ENCODE measurements at places on chromosomes 13 and 19.

- no peak for DNase-seq
These were observed 5.5 kb downstream of the DMRTC2 start for GRCh38 chr19:41850381-41850780.

DNA sequence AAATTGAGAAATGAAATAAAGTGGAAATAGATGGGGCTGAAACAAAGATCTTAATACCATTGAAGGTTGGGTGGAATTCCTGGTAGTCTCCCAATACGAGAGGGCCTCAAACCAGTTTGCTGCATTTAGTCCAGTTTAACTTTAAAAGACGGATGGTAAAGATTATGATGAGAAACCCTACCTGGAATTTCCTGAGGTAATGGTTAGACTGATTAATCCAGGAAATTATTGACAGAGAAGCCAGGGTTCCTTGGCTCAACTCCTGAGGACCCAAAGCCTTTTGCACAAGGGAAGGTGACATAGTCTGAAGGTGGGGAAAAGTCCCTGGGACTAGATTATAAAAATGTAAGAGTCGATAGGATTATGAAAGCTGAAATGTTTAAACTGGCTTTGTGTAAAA is 133.2 kb upstream of the SLITRK5 start:
- no peak for DNase-seq

GRCh38 chr19:588093-588740 is 1.5 kb upstream of the HCN2 start:
- peak; percentile 87 for DNase-seq

GRCh38 chr13:108350579-108350978 is 81.1 kb downstream of the TNFSF13B start:
- DNase-seq: no peak

- DNase-seq: no peak
These were observed 210.6 kb downstream of the UQCRFS1 start for GRCh38 chr19:29002336-29002735.

- no peak for DNase-seq
These were observed 29.4 kb upstream of the OLFM4 start for GRCh38 chr13:52999093-52999696.

DNA sequence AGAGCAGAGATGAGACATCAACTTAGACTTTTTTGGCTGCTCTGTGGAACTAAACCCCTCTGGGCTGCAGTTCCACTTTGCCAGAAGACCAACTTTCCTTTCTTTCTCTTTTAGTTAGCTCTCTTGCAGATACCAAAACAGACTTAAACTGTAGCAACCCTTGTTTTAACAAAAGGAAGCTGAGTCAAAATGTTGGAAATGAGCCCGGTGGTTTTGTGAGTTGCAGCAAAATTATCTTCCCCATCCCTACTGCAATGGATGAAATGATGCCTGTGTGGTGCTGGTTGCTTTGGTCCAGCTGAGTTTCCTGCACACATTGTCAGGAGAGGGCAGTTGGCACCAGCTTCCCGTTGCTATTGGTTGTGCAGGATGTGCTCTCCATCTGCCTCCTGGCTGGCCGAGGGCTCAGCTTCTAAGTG is 115.3 kb downstream of the LRCH1 start:
- DNase-seq: no peak

GRCh38 chr13:44646044-44646443 is 69.9 kb upstream of the TSC22D1 start:
- no peak for DNase-seq

GRCh38 chr19:17240062-17240752 is 5.5 kb downstream of the NR2F6 start:
- no peak for DNase-seq

- DNase-seq: no peak
These were observed 27.2 kb upstream of the CCNP start for GRCh38 chr19:40253611-40254092.

DNA sequence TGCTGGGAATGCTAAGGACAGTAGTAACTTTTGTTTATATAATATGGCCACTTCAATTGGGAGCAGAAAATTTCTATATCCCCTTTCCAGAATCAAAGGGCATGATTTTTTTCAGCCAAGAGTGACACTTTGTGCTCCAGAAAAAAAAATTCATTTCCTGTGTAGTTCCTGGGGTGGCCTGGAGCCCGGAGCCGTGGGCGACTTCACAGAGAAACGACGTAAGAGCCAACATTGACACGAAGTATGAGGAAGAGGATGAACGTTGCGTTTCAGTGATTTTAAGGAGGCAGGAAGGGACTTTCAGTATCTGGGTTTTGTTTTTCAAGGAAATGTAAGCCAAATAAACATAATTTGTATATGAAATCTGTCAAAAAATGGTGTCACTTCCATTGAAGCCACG is 187.6 kb downstream of the STK24 start:
- DNase-seq: no peak

DNA sequence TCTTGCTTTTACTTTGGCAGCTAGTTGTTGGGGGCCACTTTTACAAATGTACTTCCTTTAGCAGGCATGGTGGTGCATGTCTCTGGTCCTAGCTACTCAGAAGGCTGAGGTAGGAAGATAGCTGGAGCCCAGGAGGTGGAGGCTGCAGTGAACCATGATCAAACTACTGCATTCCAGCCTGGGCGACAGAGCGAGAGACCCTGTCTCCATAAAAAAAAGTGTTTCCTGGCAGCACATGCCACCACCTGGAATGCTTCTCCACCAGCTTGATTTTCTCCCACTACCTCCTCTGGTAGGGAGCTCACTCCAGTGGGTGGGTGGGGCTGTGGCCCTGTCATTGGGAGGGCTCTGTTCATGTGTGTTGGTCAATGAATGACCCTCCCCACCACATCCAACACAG is 12.5 kb downstream of the FZR1 start:
- DNase-seq: no peak

- DNase-seq: no peak
These were observed 63.8 kb downstream of the KCNRG start for GRCh38 chr13:50078895-50079654.

GRCh38 chr19:32519023-32519422 is 62.0 kb upstream of the PDCD5 start:
- no peak for DNase-seq

Measured in NCI-H774 (cell line).